ENCODE measurements at places on chromosomes 3 and 15.

GRCh38 chr3:150407808-150408220, 284 bp upstream of the TSC22D2 start:
- no peak for DNase-seq

DNA sequence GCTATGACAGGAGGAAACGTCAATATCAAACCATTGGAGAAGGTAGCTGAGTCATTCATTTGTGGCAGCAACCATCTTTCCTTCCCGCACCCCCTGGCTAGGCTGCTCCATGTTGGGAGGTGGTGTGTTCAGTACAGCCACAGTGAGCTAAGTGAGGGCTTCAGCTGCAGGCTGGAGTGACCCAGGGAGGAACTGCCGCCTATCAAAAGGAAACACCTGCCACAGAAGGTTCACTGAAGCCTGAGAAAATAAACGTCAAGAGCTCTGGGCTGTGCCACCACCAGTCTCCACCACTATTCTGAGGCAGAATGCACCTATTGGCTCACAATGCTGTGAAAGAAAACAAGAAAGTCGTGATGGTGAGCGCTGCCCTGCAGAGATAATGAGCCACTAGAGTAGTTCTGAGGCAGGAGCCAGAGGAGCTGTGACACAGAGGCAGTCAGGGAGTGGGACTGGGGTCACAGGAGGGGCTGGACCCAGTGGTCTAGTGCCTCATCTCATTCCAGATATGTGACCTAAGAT, 34.8 kb upstream of the CD47 start:
- no peak for DNase-seq

DNA sequence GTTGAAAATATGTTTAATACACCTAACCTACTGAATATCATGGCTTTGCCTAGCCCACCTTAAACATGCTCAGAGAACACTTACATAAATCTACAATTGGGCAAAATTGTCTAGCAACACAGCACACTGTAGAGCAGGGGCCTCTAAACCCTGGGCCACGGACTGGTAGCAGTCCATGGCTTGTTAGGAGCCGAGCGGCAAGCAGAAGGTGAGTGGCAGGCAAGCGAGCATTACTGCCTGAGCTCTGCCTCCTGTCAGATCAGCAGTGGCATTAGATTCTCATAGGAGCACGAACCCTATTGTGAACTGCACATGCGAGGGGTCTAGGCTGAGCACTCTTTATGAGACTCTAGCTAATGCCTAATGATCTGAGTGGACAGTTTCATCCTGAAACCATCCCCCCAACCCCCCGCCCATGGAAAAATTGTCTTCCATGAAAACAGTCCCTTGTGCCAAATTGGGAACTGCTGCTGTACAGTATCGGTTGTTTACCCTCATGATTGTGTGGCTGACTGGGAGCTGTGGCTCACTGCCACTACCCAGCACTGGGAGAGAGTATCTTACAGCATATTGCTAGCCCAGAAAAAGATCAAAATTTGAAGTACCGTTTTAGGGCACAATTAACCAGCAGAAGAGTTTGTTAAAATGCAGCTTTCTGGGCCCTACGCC, 26.1 kb downstream of the CMSS1 start:
- DNase-seq: no peak

GRCh38 chr3:195103623-195104022, 167.3 kb downstream of the XXYLT1 start:
- no peak for DNase-seq

GRCh38 chr3:187120326-187120725, 19.0 kb downstream of the RPL39L start:
- DNase-seq: no peak

GRCh38 chr3:190424478-190425439, 24.9 kb downstream of the TMEM207 start:
- DNase-seq: peak; percentile 85

All from spinal cord (tissue), 10 donors.